A549 treated with RU486 at 1 μM for 4 hours (cell line): ENCODE measurements at places on chromosomes 6 and 20. TPM values are rescaled to one million over a fixed set of nuclear protein-coding genes. Genes with fewer than 3 reads are reported as not detected.

TUBB2B gene
- 11.8 to 13.2 TPM (median 12.2 TPM) in 5 replicates for total RNA-seq

RNF8 gene
- 20.9 to 24.5 TPM (median 23.8 TPM) in 5 replicates for total RNA-seq

CLDN20 gene
- not detected in 5 replicates for total RNA-seq

CNBD2 gene
- total RNA-seq = 4.3 to 5.9 TPM (median 5.2 TPM) in 5 replicates

MDFI gene
- total RNA-seq = 0.55 to 0.85 TPM (median 0.74 TPM) in 5 replicates

LRFN2 gene
- not detected in 5 replicates for total RNA-seq

FITM2 gene
- 6.2 to 8.5 TPM (median 8.2 TPM) in 5 replicates for total RNA-seq

SGK2 gene
- 10.2 to 11.0 TPM (median 10.6 TPM) in 5 replicates for total RNA-seq
